ENCODE measurements at places on chromosomes 7 and 10.

GRCh38 chr10:11120711-11121110, 103.0 kb downstream of the CELF2 start:
- peak; percentile 12 for DNase-seq

GRCh38 chr10:44058259-44058658, 326.6 kb downstream of the CXCL12 start:
- no peak for DNase-seq

DNA sequence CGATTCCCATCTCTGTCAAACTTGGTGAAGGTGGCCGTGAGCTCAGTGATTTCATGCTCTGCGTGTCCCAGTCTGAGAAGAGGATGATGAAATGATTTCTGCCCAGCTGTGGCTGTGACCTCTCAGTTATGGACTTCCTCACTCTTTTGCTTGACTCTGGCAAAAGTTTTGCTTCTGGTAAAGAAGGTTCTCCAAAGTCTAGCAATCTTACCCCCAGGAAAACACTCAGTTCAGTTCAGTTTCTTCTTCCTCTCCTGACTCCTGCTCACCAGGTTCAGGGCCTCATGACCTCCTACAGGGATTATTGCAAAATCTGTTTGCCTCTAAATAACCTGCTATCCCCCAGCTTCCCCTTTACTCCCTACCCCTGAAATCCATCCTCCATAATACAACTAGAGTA, 4.9 kb upstream of the BLOC1S2 start:
- DNase-seq, result no peak

GRCh38 chr10:130631142-130632096, 495.2 kb downstream of the GLRX3 start:
- no peak for DNase-seq

- DNase-seq, result no peak
Observed at GRCh38 chr7:48938539-48939295, 14.4 kb downstream of the CDC14C start.

DNA sequence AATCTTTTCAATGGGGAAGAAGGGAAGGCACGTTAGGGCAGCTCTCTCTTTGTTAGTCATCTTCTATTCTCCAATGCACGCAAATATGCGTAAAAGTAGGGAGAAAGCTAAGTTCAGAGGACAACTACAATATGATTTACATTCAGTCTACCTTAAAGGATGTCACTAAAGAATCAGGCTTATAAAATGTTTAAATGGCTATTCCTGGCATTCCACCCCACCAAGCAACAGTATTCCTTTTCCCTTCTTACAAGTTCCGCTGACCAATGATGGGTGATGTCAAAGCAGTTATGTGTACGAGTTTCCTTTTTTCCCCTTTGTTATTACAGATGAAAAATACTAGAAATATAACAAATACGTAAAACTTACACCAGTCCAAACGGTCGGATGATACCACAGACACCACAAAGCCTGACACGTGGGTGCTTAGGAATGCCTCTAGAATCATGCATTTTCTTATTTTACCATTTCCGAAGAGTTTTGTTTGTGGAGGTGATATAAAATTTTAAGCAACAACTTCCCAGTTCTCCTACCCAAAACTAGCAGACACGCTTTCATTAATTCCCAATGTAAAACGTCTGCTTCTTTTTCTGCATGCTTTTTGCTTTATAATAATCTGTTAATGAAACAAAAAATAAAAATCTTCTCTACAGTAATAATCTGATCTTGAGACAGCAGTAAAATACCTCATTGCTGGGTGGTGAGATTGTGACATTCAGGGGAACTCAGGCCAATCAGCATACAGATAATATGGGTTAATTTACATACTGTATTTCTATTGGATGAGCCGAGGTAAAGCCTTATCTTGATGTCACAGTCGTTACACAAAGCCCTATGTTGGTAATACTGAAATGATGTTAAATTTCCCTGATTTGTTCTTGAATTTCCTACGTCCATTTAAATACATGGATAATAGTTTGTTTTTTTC, 708 bp upstream of the GPR85 start:
- no peak for DNase-seq

- no peak for DNase-seq
Observed at GRCh38 chr10:132364594-132364970, 32.4 kb upstream of the PWWP2B start.

GRCh38 chr10:102246261-102246660, 929 bp downstream of the GBF1 start:
- no peak for DNase-seq

GRCh38 chr10:131847241-131847783, 53.5 kb upstream of the PPP2R2D start:
- DNase-seq, result no peak

DNA sequence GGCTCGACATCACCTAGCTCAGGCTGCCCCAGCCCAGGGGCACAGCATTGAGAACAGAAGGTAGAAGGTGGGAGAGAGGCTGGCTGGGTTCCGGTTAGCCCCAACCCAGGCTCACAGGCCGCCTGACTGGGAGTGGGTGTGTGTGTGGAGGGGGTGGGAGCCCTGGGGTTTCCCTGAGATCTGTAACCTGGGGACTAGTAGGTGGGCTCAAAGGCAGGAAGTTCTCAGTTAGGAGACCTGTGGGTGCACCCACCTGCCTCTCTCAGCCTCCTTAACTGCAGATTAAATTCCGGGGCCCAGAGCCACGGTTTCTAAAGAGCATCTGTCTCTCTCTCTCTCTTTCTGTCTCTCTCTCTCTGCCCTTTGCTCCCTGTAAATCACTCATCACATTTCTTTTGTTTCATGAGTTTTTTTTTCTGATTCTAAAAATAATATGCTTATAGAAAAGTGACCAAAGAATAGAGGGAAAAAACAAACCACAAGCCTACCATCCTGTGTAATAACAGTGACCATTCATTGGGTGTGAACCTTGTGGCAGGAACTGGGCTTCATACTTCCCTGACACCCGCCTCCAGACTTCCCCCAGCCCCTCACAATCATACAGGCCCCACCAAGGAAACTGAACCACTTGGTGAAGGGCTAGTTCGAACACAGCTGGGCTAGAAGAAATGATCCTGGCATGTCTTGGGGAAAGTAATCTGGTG, 83.4 kb upstream of the SMNDC1 start:
- DNase-seq, result peak; percentile 19

- peak; percentile 55 for DNase-seq
Observed at GRCh38 chr7:106041140-106041717, 70.9 kb downstream of the SYPL1 start.

- peak; percentile 60 for DNase-seq
Observed at GRCh38 chr10:22713853-22714478, 412 bp downstream of the PIP4K2A start.

GRCh38 chr7:91800389-91800788, 80.1 kb downstream of the MTERF1 start:
- no peak for DNase-seq

DNA sequence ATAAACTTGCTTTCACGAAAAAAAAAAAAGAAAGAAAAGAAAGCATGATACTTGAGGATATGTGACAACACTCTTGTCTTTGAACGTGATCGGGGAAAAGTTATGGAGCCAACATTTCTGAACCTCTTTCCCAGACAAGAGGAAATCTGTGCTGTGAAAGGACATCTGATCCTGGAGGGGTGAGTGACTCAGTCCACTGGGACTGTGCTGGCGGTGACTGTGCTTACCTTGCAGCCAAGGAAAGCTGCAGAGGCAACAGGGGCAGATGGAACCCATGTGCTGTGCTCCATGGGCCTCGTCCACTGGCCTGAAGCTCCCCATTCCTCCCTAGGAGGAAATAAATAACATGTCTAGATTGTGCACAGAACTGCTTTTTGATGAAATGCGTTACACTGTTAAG, 116.5 kb upstream of the RAB11FIP2 start:
- no peak for DNase-seq

- DNase-seq, result no peak
Observed at GRCh38 chr10:2111965-2112364, 374.6 kb upstream of the ADARB2 start.

DNA sequence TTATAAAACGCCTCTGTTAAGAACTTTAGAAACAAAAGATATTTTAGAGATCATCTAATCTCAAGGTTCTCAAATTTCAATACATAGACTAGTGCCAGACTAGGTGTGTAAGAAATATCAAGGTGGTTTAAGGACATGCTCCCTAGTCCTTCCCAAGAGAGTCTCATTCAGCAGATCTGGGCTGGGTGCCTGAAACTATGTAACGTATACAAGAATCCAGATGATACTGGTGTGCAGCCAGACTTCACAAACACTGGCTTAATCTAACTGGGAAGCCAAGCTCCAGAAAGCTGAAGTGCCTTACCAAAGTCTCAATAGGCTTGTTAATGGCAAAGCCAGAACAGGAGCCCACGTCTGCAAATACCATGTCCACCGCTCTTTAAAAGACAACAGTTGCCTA, 105.0 kb upstream of the AMPH start:
- no peak for DNase-seq

- DNase-seq, result peak; percentile 37
Observed at GRCh38 chr7:38318803-38319416, 45.5 kb upstream of the TARP start.

GRCh38 chr10:75034131-75034512, 77.3 kb upstream of the SAMD8 start:
- no peak for DNase-seq

DNA sequence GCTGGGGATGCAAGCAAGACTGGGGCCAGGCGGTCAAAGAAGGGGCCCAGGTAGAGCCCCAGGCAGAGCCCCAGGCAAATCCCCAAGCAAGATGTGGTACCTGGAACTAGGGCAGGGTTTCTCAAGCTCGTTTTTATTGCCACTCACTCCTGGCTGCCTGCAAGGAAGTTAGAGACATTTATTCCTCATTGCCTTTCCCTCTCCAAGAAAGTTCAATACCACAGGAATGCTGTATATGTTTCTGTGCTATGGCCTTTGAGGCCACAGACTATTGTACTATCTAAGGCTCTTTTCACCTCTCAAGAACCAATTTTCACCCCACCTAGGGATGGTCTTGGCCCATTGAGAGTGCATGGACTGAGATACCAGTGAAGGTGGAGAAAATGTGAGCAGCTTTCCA, 71.3 kb downstream of the TACC2 start:
- DNase-seq, result no peak

- DNase-seq, result no peak
Observed at GRCh38 chr10:89646889-89647657, 2.0 kb upstream of the PANK1 start.

- no peak for DNase-seq
Observed at GRCh38 chr10:19656420-19657042, 159.7 kb upstream of the PLXDC2 start.

DNA sequence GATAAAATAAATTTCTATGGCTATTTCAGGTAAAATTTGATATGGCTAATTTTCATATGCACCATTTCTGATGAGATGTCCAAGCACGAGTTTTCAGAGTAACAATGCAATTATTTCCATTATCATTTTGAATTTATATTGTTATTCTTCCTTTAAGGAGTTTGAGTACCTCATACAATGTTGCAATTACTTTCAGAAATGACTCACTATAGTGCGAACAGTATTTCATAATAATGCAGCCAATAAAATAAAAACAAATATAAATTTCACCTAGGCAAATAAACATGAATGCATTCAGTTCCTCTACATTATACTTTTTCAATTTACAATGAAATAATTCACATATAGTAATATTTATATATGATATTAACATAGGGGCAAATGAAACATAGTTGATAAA, 78.8 kb upstream of the LRRN3 start:
- DNase-seq, result no peak

GRCh38 chr7:115748123-115748738, 282.3 kb downstream of the TFEC start:
- no peak for DNase-seq

DNA sequence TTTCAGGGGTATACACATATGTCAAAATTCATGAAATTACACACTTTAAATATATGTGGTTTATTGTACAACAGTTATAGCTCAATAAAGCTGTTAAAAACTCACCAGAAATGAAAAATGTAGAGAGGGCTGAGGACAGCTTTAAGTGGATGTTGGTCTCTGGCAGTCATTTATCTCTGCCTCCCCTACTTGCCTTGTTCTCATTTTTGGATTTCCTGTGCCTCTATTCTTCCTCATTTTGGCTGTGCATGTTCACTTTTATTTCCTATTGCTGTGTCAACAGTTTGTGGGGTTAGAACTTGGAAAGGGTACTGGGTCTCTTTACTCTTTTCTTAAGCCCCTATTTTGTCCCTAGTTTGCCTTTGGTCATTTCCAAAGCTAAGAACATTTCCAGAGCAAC, 18.6 kb upstream of the MEST start:
- DNase-seq, result no peak

GRCh38 chr10:117546581-117547015, 4.1 kb downstream of the EMX2 start:
- no peak for DNase-seq

GRCh38 chr10:20596065-20596755, 300.9 kb downstream of the NEBL start:
- no peak for DNase-seq

- no peak for DNase-seq
Observed at GRCh38 chr10:103648251-103648635, 154.7 kb downstream of the NEURL1 start.

GRCh38 chr7:36448781-36449379, 59.2 kb downstream of the ANLN start:
- DNase-seq, result no peak

GRCh38 chr10:78025685-78026364, 3.5 kb downstream of the POLR3A start:
- DNase-seq, result no peak

DNA sequence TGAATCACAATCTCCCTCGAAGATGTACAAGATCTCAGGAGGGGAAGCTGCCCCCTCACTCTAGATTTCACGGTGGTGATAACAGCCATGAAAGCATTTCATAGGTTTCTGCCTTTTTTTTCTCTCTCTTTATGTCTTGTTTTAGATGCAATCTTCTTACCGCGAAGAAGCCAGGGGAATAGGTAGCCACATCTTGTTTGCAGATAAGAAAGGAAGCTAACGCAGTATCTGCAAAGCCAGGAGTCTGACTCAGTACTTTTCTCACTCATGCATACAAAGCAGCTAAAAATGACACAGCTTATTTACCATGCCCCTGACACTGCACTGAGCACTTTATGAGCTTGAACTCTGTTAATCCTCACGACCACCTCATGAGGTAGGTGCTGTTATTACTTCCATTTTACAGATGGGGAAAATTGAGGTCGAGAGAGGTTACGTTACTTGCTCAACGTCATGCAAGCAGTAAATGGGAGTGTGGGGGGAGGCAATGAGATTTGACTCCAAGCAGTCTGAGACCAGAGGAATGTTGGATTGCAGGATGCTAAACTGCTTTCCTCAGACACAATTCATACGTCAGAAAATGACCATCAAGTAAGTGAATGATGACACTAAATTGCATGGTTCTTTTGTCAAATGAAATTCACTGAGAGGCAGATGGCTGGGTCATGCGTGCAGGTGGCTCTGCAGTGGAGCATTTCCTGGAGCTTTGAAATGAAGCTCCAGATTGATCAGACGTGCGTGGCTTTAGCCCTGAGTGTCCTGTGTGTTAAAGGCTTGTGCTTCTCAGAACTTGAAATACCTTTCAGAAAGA, 3.3 kb downstream of the MAP3K8 start:
- peak; percentile 38 for DNase-seq

GRCh38 chr10:22825841-22826240, 102.0 kb upstream of the ARMC3 start:
- no peak for DNase-seq

- no peak for DNase-seq
Observed at GRCh38 chr10:20616918-20617810, 279.9 kb downstream of the NEBL start.
